ENCODE measurements at places on chromosomes 11 and 22.
A peak's percentile ranks its signal among the peaks of the same experiment; 100 is the strongest.

- no peak for DNase-seq
These were observed 9.3 kb downstream of the TMEM132A start for GRCh38 chr11:60933416-60934123.

GRCh38 chr11:84558085-84558905, 1068.8 kb downstream of the DLG2 start:
- DNase-seq: peak; percentile 31

DNA sequence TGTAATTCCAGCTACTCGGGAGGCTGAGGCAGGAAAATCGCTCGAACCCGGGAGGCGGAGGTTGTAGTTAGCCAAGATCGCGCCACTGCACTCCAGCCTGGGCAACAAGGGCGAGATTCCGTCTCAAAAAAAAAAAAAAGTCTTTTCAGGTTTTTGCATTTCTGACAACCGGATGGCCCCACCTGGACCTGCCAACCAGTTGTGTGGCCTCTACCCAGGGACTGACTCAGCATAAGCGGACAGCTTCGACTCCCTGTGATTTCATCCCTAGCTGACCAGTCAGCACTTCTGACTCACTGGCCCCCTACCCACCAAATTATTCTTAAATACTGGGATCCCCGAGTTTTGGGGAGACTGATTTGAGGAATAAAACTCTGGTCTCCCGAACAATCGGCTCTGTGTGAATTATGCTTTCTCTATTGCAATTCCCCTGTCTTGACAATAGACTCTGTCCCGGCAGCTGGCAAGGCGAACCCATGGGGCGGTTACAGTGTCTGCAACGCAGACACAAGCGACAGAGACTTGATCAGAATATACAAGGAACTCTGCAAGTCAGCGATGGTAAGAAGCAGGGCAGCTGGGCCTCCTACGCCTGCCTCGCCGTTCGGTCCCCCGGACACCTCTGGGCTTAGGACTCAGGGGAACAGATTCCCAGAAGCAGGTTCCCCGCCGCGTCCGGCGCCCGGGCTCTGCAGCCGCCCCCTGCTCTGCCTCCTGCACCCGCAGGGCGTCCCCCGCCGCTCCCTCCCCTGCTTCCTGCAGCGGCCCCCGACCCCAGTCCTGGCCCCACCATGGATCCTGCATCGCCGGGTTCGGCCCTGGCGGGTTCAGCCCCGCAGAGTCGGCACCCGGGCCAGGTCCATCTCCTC, 741 bp upstream of the TALDO1 start:
- no peak for DNase-seq

- no peak for DNase-seq
These were observed 7.0 kb downstream of the PTPRJ start for GRCh38 chr11:47987310-47987709.

DNA sequence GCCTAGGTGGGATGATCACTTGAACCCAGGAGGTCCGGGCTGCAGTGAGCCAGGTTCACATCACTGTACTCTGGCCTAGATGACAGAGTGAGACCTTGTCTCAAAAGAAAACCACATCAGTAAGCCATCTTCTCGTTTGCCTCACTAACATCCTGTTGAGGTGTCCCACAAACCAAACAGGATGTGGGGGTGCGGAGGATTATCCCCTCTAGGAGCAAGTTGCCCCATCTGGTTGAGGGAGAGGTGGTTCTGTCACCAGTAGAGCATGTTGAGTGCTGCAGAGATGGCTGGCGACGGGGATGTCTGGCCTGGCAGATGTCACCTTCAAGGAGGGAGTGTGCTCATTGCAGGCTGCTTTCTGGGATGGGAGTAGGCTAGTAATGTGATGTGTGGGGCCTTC, 72.4 kb downstream of the ZNRF3 start:
- DNase-seq: no peak

- no peak for DNase-seq
These were observed 14.3 kb downstream of the OR52K1 start for GRCh38 chr11:4496557-4497248.

GRCh38 chr11:31956310-31956709, 134.6 kb upstream of the RCN1 start:
- no peak for DNase-seq
